NCI-H1092 treated with DMSO at 0.1 percent for 48 hours (cell line): ENCODE measurements at places on chromosomes 7 and 10.

DNA sequence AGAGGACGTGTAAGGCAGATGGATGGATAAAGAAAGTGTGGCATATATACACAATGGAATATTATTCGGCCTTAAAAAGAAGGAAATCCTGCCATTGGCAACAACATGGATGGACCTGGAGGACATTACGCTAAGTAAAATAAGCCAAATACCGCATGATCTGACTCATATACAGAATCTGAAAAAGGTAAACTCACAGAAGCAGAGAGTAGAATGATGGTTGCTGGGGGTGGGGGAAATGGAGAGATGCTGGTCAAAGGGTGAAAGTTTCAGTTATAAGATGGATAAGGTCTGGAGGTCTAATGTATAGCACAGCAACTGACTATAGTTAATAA lies 36.3 kb downstream of the AFAP1L2 start:
- no peak for DNase-seq

GRCh38 chr7:20778063-20778721 lies 8.5 kb downstream of the SP8 start:
- peak; percentile 38 for DNase-seq

DNA sequence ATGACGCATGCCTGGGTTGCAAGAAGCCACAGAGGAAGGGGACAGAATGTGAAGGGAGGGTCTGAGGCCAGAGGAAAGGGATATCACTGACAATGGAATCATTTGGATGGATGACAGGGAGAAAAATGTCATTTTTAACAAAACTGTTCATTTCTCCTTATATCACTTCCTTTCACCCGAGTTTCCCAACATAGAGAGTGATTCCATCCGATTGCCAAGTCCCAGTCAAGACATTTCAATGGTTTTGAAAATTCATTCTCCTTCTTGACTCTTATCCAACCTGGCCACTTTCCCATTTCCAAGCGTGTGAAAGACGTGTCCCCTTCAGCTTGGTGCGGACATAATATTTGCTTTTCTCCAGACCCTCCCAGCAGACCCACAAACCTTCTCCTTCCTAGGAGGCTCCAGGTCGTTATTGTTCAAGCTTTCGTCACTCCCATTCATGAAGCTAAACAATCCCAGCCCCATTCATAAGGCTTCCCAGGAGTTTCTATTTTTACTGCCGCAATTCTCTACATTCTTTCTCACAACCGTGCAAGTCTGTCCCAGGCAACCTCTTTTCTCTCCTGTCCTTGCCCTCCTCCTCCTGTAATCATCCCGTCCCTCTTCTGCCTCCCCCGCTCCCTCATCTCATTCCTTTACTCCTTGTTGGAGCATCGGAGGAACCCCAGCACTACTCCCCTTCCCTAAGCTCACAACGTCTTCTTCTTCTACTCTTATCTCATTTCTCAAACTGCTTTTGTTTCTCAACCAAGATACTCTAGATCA lies 301.3 kb upstream of the KLF6 start:
- no peak for DNase-seq

DNA sequence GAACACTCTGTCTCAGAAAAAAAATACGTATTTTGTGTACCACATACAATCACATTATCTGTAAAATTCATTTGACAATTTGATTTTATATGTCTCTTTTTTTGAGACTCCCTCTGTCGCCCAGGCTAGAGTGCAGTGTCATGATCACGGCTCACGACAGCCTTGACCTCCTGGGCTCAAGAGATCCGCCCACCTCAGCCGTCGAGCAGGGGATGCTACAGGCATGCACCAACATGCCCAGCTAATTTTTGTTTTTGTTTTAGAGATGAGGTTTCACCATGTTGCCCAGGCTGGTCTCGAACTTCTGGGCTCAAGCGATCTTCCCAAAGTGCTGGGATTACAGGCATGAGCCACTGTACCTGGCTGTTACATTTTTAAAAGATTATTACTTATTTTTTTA lies 11.6 kb upstream of the BAZ1B start:
- no peak for DNase-seq

DNA sequence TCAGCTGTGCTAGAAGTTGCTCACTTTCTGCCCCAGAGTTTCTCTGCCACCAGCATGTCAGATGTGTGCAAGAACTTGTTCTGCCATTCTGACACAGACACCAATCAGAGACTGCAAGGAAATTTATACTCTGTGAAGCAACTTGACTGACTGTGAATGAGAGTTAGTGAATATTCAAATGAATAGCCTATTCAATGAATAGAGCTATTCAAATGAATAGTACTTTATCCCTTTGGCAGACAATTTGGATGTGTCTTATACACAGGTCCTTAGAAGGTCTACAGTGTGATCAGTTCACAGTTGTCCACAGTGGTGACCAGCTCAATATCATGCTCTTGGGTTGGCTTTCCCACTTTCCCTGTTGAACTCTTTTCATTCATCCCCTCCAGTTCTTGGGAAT lies 138.1 kb downstream of the MACC1 start:
- DNase-seq = no peak

DNA sequence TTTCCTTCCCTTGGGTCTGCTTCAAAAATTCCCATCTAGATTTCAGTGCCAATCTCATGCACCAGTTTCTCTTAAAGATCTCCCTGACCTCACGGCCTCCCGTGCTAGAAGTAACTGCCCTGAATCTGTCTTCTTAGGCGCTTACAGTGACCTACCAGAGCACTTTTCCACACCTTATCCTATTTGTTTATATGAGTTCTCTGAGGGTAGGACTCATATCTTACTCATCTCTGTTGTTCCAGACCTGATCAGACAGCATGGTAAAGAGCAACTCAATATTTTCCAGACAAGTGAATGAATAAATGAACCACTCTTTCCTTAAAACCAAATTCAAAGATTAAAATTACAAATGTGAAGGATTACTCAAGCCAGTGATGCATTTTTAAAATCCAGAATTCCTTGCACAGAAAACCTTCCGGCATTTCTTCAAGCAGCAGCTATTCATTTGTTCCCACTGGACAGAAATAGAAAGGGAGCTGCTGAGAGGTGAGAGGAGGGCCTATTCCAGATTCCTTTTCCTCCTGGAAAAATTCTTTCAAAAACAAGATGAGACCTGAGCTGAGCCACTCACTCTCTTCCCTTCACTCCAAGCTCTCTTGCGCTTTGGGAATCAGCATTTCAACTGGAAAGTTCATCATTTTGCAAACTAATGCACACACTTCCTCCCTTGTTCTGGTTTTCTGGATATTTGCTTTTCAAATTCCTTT lies 94.6 kb downstream of the ELMO1 start:
- DNase-seq = no peak

- DNase-seq = peak; percentile 81
These were observed 38.5 kb downstream of the ZNF777 start for GRCh38 chr7:149422162-149422913.

DNA sequence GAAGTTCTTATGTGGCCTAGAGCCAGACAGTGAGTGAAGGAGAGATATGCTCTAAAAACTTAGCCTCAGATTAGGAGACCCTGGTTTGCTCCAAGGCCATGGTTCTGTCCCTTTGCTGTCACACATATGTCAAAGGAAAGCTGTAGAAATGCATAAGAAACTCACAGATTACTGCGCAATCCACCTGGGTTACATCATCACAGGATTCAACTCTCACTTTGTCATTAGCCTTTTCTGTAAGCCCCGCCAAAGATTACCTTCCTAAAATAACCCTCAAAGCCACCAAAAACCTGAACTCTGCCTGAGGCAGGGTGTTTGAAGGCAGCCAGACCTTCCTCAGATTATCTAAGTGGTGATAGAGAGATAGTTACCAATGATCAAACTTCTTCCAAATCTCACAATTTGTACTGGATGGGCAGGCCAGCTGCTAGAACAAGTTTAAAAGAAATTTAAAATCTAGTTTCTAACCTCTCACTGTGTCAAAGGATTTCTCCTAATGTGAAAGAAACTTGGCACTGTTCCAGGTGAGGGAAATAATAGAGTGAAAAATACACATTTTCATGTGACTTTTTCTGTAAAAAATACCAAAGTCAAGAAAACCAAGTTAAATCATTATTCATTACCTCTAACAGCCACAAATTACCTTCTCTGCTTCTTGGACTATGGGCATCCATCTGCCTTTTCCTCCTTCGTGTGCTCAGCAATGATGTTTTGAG lies 567.2 kb downstream of the SUGCT start:
- no peak for DNase-seq

DNA sequence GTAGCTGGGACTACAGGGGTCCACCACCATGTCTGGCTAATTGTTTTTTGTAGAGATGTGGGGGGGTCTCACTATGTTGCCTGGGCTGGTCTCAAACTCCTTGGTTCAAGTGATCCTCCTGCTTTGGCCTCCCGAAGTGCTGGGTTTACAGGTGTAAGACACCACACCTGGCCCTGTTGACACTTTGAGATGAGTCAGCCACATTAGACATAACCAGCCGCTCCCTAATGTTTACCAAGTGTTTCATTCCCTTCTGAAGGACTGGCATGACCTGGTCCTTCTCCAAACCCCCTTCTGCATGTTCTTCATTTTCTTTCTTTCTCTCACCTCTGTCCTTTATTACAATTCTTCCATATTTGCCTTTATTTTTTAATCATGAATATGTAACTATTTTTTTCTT lies 67.8 kb downstream of the TAF3 start:
- DNase-seq = no peak

DNA sequence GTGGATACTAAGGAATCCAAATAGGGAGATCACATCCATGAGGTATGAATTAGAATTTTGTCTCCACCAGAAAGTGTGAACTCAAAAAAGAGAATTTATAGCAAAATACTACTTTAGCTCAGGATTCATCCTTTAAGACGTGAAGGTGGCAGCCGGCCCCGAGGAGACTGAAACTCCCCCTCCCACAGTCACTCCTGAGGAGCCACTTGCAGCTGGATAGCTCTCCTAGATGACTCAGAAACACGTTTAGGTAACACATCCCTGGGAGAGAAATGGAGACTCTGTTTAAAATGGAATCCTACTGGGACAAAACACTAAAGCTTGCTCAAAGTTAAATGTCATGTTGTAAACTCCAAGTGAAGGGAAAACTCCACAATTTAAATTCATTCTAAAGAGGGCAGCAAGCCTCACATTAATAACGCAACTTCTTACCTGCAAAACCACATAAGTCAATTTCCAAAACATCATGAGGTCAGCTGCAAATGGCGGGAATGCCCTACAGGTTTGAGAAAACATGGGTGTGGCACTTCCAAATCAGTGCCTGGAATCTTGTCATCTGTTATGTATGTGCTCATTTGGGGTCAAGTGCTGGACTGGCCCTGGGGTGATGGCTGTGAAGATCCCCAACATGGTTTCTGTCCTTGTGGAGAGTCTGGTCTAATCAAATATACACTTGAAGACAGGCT lies 46.2 kb downstream of the ICA1 start:
- no peak for DNase-seq

DNA sequence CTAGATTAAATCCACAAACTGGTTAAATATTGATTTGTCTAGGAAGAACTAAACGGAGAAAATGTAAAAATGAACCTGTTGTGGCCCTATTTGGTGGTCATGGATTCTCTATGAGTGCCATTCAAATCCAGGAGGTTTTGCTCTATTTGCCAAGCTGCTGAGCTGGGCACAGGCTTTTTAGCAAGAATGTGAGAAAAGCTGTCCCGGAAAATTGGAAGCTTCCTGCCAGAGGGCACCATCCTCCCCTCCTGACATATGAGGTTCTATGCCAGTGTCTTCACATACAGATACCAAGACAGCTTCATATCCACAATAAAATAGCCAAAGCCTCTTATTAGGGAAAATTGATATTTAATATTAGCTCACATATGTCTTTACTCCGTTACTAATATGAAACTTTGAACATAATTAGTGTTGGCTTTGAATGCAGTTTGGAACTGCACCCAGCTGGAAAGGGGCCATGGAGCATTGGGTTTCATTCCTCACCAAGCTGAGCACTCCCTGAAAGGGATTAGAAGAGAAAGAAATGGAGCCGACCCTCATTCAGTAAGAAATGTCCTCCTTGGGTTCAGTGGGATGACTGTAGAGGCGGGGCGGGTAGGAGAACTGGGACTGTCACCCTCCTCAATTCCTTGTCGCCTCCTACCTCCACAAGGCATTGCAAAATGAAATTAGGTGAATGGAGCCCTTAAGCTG lies 47.8 kb downstream of the NRCAM start:
- peak; percentile 90 for DNase-seq

GRCh38 chr7:82629583-82629982 lies 186.0 kb upstream of the CACNA2D1 start:
- DNase-seq = no peak

DNA sequence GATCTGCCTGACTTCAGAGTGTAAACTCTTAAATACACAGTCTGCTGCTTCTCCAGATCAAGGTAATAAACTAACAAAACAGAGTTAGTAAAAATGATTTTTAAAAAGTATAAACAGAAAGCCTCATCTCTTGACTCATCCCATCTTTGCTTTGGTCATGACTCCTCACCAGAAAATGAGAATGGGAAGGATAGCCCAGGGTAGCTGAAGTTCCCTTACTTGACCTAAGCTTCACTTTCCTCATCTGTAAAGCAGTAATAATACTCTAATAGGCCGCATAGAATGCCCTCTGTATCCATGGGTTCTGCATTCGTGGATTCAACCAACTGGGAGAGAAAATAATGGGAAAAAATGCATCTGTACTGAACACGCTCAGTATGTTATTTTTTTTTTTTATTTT lies 11.3 kb upstream of the SLC25A28 start:
- DNase-seq = no peak

GRCh38 chr10:50480054-50481007 lies 143.4 kb downstream of the SGMS1 start:
- no peak for DNase-seq

DNA sequence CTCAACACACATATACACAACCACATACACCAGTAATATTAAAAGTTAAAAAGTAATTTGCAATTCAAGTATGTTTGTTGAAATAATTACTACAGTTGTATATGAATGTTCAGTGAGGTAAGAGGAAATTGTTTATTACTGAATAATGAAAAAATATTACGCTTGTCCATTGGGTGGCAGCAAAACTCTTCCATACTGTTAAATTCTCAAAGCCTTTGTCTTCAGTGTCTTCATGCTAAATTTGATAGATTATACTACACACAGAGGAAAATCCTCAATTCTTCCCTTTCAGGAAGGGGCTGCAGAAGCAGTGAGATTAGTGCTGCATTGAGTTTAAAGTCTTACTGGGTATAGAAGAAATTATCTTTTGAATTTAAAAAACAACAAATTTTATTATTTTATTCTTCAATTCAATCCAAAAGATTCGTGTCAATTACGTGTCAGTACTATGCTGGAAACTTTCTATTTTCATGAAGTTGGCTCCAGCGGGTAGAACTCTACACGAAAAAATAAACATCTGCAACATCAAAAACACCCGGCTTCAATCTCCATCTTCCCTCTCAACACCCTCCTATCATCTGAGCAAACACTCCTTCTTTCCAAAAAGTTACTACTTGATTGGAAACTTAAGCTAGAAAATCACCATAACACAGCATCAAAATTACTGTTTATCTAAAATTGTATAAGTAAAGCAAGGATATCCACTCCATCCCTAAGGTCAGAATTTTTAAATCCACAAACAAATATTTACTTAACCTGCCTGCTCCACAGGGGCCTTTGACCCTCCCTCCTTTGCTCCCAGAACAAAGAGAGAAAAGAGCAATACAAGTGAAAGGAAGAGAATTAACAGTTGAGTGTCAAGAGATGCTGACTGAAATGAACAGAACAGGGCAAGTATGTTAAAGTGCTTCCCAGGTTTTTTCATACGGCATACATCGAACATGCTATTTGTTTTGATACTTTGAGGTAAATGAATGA lies 37.0 kb upstream of the TES start:
- peak; percentile 63 for DNase-seq
